ENCODE measurements at places on chromosomes 11 and 22.

DNA sequence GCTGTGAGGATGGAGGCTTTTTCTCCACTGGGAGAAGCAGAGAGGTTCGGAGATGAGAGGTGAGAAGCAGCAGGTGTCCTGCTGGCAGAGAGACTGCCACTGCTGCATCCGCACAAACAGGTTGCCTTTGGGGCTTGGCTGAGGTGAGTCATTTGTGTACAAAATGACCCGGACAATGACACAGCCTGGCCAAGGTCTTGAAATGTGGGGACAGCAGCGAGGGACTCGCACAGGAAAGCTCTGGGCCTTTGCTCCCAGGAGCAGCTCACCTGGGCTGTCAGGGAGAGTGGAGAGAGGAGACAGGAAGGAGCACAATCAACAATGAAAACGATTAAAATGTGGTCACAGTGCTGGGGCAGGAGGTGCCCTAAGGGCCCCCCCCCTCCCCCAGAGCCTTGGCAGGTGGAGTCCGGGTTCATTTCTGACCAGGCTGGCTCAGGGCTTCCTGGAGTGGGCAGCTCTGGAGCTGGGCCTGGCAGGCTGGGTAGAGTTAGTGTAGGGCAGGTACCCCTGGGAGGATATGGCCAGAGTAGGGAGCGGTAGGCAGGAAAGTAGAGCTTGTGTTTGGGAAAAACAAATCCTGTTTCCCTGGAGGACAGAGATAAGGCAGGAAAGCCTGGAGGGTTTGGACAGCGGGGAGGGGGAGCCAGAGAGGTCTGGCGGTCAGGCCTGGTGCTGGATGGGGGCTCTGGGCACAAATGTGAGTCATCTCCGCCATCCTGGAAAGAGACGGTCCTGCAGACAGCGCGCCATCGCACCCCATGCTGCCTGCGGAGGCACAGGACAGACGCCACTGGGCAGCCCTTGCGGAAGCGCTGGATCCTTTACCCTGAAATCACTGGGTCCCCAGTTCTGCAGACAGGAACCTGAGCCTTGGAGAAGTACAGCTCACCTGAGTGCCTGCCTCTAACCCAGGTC lies 37.8 kb upstream of the CELSR1 start:
- no peak for DNase-seq

DNA sequence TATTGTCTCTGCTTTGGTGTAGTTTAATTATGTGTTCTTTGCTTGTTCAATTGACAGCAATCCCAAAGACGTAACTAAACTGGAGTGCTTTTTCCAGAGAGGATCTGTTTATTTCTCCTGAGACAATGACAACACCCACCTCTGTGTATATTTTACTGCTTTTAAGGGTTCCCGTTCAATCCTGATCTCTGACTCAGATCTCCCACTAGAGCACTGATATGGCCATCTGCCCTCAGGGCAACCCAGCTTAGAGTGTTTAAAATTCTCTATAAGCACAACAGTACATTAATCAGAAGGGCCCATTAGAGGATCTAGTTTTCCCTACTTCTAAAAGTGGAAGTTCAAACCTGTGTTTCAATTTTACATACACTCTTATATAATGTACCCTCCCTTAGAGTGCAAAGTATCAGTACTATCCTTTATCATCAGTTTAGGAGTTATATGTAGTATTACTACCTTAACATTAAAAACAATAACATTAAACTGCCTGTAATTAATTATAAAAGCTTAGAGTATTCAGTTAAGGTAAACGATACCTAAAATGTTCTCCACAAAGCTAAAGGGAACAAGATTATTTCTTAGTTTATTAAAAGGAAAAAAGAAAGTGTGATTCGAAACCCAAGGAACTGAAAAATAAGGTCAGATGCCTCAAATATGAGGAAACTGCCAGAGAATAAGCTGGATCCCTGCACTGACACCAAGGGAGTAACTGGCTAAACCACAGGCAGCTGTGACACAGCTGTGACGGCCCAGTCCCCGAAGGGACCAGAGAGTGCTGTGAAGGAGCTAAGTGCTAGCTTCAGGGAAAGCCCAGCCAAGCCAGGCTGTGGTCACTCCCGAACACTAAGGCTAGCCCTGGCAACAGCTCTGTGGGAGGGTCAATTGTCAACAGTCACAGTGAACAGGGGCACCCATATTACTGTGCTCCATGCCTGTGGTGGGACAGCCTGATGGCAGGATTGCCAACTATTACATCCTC lies 15.2 kb downstream of the UFD1 start:
- no peak for DNase-seq

DNA sequence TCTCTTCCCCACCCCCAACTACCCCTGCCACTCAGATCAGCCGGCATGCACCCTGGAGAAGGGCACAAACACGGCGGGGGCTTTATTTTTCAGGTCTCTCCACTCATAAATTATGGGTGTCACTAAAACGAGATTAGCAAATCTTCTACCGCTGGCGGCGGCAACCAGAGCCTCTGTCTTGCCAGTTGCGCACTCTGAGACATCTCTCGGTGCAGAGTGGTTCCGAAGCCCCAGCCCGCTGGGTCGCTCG lies 125.3 kb upstream of the C11orf58 start:
- no peak for DNase-seq

- no peak for DNase-seq
Observed at GRCh38 chr11:820655-821511, 2.2 kb downstream of the PNPLA2 start.

GRCh38 chr11:60739114-60739513 lies 14.6 kb downstream of the MS4A18 start:
- no peak for DNase-seq

GRCh38 chr11:130997278-130997677 lies 81.0 kb upstream of the SNX19 start:
- DNase-seq = no peak

All from K562 (cell line).